ENCODE measurements at places on chromosomes 2 and 18.
A peak's percentile ranks its signal among the peaks of the same experiment; 100 is the strongest.

- no peak for DNase-seq
Observed at GRCh38 chr2:96447726-96448125, 57.4 kb downstream of the NEURL3 start.

- no peak for DNase-seq
Observed at GRCh38 chr2:63047321-63048279, 3.0 kb upstream of the OTX1 start.

DNA sequence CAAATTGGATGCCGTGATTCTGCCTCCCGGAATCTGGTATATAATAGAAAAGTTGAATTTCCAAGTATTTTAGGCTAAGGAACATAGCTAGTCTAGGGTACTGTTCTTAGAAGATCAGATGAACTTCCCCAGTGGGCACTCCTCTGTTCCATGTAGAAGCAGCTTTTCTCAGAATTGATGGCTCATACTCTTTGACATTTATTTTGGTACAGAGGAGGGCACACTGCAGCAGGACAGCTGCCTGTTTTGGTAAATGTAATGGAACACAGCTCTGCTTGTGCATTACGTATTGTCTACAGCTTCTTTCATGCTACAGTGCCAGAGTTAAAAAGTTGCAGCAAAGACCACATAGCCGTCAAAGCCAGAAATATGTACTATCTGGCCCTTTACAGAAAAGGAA is 10.8 kb downstream of the YPEL5 start:
- DNase-seq = no peak

DNA sequence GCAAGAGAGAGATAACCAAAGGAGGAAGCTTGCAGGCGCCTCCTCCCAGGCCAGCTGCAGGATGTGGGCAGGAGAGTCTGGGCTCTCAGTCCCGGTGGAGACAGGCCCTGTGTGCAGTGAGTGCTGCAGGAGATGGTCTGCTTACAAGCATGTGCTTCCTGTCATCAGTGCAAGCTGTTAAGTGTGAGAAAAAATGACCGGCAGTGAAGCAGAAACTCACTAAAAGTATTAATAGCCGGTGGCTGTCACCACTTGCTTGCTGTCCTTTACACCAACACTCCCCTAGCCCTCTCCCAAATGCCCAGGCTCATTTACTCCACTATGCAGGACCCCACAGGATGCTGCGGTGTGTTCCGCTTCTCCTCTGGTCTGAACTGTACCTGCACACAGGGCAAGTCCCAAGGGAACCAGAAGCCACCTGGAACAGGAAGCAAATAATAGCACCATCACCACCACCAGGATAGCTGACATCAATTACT is 435.6 kb upstream of the HS6ST1 start:
- peak; percentile 64 for DNase-seq

GRCh38 chr2:169275696-169276444 is 86.5 kb downstream of the LRP2 start:
- peak; percentile 22 for DNase-seq

GRCh38 chr2:31378791-31379501 is 35.6 kb downstream of the XDH start:
- no peak for DNase-seq

GRCh38 chr18:70072678-70073077 is 125.0 kb upstream of the CD226 start:
- DNase-seq = peak; percentile 36

DNA sequence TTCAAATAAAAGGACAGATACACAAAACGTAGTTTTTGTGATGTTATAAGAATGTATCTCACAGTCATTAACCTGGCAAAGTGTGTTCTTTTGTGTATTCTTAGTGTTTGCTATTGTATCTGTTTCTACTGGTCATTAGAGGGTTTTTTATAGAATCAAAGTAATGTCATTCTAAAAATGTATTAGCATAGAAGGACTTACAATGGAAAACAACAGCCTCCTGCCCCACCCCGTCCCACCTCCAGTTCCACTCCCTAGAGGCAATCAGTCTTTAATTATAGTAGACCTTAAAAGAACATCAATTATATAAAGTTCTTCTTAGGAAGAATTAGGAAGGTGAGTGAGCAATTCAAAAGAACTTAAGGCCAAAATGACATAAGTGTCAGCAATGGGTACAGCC is 13.8 kb downstream of the DNAJC27 start:
- no peak for DNase-seq

DNA sequence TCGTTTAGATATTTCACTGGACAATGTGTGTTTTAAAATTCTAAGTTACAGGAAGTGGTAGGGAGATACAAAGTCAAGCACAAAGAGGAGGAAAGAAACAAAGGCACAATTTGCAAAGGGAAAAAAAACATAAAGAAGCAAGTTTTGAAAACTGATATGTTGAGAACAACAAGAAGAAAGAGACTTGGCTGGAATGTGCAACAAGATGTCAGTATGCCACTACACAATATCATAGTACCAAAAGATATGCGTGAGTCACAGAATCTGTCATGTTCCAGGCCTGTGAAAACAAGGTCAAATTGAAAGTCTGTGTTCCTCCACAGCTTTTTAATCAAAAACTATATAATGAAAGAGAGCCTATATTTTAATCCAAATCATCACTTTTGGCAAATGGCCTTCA is 12.0 kb downstream of the EXOC6B start:
- no peak for DNase-seq

- DNase-seq = no peak
Observed at GRCh38 chr2:219631406-219631891, 4.0 kb downstream of the SLC4A3 start.

DNA sequence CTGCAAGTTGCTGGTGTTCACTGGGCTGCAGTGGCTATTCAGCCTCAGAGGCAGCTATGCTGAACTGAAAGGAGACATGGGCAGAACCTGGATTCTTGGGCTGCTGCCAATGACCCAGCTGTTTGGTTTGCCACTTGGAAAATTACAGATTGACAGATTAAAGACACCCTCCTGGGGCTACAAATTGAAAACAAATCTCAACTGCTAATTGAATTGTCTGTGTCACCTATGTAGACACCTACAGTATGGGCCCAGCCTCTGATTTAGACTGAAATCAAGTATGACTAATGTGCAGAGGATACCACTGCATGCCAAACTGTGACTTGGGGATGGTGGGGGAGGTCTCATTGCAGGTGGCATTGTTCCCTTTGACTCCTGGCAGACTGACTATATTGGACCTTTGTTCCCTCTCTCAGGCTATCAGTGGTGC is 42.8 kb downstream of the ITSN2 start:
- no peak for DNase-seq

DNA sequence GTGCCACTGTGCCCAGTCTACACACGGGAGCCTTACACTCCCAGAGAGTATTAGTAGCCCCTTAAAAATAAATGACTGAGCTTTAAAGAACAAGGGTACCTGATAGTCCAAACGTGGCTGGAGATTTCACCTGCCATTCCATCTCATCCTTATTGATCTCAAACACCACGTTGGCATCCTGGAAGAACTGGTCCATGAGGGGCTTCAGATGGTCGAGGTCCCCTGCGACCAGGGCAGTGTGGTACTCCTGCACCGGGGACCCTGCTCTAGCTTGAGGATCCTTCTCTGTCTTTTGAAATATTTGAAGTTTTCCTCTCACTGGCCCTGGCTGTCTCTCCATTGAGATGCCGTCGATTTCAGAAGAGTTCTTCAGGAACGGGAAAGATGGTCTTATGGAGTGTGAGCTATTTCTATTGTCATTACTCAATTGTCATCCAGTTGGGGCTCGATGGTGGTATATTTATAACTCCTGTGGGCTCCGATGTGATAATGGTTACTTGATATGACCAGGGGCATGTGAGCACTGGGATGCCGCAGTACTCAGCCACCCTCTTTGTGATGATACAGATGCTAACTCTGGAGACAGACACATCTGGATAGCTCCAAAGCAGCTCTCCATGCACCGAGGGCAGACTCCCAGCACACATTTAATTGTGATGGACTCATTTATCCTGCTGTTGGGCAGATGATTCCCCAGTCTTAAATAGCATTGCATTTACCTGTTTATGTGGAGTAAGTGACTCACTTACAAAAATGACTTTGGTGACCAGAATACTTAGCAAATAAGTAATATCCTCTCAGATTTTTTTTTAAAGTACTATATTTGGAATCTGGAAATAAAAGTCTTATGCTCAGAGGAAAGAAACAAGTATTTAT is 22.8 kb downstream of the ASB18 start:
- no peak for DNase-seq

- DNase-seq = no peak
Observed at GRCh38 chr18:39753178-39753577, 2187.6 kb upstream of the CELF4 start.

DNA sequence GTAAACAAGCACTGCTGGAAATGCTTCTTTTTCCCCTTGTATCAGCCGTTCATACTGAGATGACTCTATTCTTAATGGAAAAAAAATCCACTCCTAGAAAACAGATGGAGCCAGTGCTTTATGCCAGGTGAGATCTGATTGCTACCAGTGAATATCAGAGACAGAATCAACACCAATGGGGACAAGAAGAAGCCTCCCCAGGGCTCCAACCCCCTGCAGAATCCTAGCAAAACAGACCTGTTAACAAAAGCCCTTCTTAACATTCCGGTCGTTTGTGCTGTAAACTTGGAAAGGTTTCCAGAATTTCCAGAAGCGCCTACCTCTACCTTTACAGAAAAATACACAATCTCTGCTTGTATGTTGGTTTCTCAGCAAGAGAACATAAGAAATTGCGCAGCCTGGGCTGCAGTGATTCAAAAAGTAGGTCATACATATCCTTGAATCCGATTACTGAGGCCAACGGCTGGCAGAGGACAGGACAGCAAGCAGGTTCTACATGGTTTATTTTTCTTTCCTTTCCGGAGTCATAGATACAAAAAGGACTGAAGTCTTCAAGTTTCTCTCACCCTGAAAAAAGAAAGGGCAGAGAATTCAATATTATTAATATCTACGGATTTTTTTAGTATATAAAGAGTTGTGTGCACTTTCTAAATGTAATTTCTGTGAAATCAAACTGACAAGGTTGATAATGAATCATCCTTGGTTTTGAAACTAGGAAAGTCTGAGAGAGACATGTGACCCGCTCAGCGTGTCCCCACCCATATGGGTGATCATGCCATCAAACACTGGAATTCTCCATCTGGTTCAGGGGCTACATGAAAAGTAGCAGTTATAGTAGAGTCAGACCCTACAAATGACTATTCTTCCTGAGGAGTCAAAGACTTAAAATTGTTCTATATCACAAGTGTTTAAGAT is 266.7 kb upstream of the MGAT5 start:
- no peak for DNase-seq

DNA sequence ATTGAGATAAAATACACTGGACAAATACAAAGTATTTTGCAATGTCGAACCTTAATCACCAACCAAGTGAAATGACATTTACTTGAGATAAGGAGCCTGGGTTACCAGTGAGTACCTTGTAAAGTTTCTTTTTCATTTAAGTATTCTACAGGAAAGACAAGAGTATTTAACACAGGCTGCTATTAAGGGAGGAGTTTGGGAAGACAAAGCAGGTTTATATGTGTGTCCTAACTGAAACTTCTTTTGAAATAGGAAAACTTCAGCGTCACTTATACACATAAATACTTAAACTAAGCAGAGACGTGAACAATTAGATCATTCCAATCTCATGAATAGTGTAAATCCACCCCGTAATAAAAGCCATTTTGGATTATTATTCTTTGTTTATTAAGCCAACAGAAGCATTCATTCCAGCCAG is 126.7 kb upstream of the CYP26B1 start:
- no peak for DNase-seq

GRCh38 chr2:60433018-60433596 is 120.3 kb downstream of the BCL11A start:
- no peak for DNase-seq

DNA sequence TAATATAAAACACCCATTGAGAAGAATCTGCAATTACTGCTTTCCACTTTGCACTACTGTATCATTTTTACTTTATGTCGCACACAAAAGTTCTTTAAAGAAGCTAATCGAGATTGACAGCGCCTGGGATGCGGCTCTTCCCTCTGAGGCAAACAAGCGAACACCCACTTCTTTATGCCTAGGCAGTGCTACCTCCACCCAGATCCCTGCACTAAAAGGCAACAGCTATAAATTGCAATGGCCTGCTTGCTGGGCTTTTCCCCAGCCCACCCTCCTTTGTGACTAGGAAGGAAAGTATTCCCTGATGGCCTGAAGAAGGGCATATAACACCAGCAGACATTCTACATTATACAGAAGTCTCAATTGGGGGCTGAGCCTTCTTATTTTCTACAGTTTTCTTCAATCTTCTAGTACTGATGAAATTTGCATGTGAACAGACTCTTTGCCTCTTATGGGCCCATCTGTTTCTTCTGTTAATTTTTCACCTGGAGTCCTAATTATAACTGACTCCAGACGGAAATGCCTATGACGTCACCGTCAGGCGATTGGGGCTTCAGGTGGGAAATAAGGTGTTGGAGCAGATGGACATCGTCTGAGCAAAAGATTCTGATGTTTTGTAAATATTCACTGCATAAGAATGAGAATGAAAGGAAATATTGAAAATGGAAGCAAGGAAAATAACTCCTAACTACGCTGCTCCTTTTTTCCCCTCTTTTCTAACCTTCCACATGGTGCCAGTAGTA is 138.9 kb upstream of the DCC start:
- no peak for DNase-seq

GRCh38 chr18:48575301-48575657 is 36.4 kb downstream of the CTIF start:
- DNase-seq = no peak

GRCh38 chr2:172624996-172625395 is 69.1 kb downstream of the PDK1 start:
- DNase-seq = no peak

DNA sequence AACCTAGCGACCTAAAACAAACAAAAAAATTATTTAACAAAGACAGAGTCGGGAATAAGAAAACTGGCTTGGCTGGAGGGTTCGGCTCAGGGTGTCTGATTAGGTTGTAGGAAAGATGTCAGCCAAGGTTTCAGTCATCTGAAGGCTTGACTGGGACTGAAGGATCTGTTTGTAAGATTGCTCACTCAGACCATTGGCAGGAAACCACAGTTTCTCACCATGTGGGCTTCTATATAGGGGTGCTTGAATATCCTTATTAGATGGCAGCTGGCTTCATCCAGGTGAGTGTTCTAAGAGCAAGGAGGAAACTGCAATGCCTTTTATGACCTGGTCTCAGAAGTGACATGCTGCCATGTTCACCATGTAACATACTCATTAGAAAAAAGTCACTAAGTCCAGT is 999 bp upstream of the IL36B start:
- DNase-seq = no peak

GRCh38 chr18:55634545-55634944 is 46.6 kb upstream of the TCF4 start:
- no peak for DNase-seq

GRCh38 chr2:61470122-61470951 is 550 bp downstream of the USP34 start:
- DNase-seq = peak; percentile 80

Data from umbilical cord (tissue), 2 donors.